ENCODE measurements at places on chromosomes 13 and 19.

GRCh38 chr13:49256841-49257240, 9.1 kb downstream of the CDADC1 start:
- DNase-seq = no peak

DNA sequence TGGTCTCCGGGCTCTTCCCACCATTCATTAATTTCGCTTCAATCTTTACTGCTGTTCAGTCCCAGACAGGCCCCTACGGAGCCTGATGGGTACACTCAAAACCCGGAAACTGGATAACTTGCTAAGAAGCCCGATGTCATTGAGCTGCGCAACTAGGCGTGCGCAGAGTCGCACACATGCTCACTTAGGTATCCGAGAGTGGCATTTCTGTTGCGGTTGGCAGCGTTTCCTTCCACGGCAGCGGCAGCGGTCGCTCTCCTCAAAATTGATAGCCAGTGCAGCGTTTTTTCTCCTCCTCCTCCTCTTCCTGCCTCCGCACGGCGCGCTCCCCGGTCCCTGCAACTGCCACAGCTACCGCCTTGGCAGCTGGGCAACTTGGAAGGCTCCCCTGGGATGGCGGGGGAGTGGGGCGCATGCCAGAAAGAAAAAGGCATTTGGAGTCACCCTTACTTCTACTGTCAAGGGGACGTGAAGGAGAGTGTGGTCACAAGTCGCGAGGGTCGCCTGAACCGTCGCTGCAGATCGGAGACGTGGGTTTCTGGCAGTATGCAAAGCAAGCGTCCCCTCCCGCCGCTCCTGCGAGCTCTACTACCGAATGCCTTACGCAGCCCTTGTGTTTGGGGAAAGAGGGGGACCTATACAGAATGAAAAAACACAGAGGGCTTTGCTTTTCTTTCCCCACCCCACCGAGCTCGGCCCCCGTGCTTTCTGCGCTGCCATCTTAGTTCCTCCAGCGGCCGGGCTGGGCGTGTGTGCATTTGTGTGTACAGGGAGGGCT, 2.4 kb upstream of the MYCBP2 start:
- DNase-seq = peak; percentile 67

GRCh38 chr13:42478531-42479156, 95.3 kb upstream of the TNFSF11 start:
- no peak for DNase-seq

GRCh38 chr13:64680739-64681138, 2549.4 kb downstream of the PCDH9 start:
- no peak for DNase-seq

- no peak for DNase-seq
Observed at GRCh38 chr13:58999851-59000250, 1163.9 kb downstream of the DIAPH3 start.

GRCh38 chr13:29497137-29497654, 98.3 kb downstream of the SLC7A1 start:
- no peak for DNase-seq

- no peak for DNase-seq
Observed at GRCh38 chr19:41480336-41480735, 37.4 kb downstream of the ERICH4 start.

GRCh38 chr19:29093553-29093908, 119.4 kb downstream of the UQCRFS1 start:
- DNase-seq = no peak

DNA sequence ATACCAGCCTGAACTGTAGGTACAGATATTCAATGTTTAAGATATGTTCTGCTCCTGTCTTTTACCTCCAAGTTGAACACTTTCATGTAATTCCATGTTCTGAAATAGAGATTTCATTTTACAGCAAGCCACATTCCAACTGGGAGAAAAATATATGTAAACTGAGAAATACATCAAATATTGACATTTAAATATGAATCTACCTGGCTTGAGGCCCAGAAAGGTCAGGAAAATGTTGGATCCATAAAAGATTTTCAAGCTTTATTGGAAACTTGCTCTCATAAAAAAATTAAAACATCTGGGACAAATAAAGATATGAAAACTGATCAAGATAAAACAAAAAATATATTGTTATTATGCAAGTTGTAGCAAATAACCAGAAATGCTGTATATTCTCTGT, 1078.7 kb upstream of the ATXN8OS start:
- DNase-seq = no peak

GRCh38 chr19:34131100-34131499, 41.2 kb upstream of the LSM14A start:
- DNase-seq = no peak

DNA sequence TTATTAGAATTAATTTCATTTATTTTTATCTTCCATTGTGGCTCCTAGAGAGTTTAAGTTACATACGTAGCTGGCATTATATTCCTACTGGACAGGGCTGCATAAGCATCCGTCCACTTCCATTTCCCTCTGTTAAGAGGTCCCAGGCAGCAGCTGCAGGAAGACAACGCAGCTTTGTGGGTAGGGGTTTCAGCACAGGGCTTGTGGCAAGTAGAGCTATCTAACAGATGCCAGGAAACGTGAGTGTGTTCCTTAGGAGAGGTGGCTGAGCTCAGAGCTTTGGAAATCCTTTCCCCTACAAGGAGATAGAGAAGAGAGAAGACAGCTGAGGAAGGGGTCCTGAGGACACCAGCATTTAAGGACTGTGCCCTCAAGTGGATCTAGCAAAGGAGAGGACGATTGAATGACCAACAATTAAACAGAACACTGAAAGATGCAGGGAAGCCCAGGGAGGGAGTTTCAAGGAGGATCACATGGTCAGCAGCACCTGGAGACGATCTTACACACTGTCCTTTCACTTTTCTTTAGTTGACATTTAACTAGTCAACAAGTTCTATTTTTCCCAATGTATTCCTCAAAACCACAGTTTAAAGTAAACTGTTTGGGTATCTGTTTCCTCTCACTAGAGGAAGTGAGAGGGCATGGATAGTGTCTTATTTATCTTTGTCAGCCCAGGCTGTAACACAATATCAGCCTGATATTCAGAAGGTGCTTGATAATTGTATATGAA, 2.3 kb upstream of the N4BP2L1 start:
- no peak for DNase-seq

- DNase-seq = no peak
Observed at GRCh38 chr19:7258840-7259395, 35.3 kb downstream of the INSR start.

GRCh38 chr19:3606690-3607289, at the start of gene TBXA2R:
Gene TBXA2R (minus strand): TSS chr19:3606875. CDS start chr19:3600634, 6,241 bp downstream.
- no peak for DNase-seq

DNA sequence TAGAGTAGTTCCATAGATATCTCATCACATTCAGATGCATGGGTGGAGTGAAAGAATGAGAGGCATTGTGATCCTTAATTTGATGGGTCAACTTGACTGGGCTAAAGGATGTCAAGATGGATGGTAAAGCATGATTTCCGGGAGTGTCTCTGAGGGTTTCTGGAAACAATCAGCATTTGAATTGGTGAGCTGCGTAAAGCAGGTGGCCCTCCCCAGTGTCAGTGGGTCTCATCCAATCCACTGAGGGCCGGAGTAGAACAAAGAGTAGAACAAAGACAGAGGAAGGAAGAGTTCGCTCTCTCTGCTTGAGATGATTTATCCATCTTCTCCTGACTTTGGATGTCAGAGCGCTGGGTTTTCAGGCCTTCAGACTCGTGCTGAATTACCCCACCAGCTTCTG, 43.1 kb downstream of the SERP2 start:
- no peak for DNase-seq

GRCh38 chr19:44582581-44583265, 30.6 kb upstream of the IGSF23 start:
- no peak for DNase-seq

GRCh38 chr19:50239921-50240590, 36.6 kb downstream of the MYH14 start:
- no peak for DNase-seq

DNA sequence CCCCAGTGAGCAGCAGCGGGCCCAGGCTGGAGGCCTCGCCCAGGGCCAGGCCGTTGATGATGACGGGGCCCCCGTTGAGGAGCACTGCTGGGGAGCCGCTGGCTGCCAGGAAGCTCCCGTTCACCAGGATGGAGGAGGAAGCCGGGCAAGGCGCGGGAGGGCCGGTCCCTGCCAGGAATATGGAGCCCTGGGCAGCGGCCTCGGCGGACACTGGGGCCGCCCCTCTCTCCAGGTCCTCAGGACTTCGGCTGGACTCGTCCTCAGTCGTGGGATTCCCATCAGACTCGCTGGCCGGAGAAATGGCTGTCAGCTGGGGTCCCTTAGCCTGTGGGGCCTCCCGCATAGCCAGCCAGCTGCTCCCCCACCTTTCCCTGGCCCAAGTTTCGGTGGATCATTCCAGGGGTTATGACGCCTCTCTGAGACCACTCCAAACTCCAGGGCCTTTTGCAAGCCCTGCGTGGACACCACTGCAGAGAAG, 2.1 kb downstream of the SIX5 start:
- DNase-seq = no peak

- no peak for DNase-seq
Observed at GRCh38 chr19:49643466-49643865, 1.5 kb downstream of the SCAF1 start.

DNA sequence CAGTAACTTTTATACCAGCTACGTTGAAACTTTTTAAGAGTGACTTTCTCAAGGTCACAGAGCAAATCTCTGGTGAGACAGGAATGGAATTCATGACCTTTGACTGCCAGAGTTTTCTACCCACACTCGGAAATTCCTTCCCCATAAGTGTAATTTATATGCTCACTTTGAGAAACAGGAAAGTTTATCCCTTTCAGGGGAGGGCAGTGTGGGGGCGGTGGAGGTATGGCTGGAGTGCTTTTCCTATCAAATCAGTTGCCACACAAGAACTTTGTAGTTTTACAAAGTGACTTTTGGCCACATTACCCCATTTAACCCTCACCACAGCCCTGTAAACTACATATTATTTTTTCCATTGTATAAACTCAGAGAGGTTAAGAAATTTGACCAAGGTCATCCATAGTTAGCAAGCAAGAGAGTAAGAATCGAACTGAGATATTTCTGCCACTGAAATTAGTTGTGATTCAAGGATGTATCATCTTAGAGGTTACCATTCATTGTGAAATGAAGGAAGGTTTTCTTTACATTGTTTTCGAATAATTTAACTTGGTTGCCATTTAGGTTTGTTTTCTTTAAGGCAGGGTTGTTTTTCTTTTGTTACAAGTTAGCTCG, 5.9 kb downstream of the KLF12 start:
- no peak for DNase-seq

DNA sequence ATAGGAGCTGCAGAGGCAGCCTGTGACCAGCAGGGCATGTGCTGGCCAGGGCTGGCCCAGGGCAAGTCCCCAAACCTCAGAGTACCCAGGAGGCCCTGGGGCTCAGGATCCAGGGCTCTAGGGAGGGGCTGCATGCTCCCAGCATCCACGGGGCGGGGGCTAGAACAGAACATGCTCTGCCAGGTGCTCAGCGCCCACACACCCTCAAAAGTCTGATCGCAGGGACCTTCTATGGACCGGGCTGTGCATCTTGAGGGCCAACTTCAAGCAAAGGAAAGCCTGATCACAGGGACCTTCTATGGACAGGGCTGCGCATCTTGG, 33.5 kb downstream of the ELL start:
- no peak for DNase-seq

- DNase-seq = no peak
Observed at GRCh38 chr13:97976610-97977521, 23.4 kb downstream of the IPO5 start.

DNA sequence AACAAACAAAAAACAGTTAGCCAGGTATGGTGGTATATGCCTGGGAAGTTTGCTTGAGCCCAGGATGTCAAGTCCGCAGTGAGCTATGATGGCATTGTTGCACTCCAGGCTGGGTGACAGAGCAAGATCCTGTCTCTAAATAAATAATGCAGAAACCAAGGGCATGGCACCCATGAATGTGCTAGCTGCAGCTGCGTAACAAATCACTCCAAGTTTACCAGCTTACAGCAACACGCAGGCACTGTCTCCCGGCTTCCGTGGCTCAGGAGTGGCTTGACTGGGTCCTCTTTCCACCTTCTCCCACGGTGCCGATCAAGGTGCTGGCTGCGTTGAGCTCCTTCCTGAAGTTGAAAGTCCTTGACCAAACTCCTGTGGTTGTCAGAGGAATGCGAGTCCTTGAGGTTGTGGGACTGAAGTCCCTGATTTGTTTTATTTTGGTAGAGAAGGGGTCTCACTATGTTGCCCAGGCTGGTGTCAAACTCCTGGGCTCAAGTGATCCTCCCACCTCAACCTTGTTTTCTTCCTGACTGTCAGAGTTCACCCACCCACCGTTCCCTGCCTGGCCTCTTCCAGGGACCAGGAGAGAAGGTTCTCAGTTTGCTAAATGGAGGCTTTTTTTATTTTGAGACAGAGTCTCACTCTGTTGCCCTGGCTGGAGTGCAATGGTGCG, 13.2 kb upstream of the ONECUT3 start:
- no peak for DNase-seq

GRCh38 chr19:38644719-38645118, 2.7 kb upstream of the ACTN4 start:
- DNase-seq = no peak

- DNase-seq = no peak
Observed at GRCh38 chr13:78993792-78994191, 334.8 kb upstream of the OBI1 start.

- no peak for DNase-seq
Observed at GRCh38 chr13:37369616-37370015, 229.0 kb downstream of the POSTN start.

DNA sequence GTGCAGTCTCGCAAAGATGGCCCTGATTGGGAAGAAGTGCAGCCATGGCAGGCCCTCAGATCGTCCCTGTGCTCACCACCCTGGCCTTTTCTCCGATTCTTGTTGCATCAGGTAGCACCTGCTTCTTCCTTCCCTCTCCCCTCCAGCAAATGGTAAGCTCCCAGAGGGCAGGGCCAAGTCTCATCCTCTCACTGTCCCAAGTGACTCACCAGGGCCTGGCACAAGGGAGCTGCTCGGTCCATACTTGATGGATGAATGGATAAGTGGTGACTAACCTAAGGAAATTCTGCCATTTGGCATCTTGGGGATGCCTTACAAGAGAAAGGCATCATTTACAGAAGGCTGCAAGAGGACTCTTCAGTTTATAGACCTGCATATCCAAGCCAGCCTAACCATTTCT, 84.9 kb downstream of the ZIC5 start:
- no peak for DNase-seq
